ENCODE measurements at places on chromosomes 4 and X.

GRCh38 chr4:23097251-23097650 lies 404.5 kb downstream of the GBA3 start:
- no peak for DNase-seq

DNA sequence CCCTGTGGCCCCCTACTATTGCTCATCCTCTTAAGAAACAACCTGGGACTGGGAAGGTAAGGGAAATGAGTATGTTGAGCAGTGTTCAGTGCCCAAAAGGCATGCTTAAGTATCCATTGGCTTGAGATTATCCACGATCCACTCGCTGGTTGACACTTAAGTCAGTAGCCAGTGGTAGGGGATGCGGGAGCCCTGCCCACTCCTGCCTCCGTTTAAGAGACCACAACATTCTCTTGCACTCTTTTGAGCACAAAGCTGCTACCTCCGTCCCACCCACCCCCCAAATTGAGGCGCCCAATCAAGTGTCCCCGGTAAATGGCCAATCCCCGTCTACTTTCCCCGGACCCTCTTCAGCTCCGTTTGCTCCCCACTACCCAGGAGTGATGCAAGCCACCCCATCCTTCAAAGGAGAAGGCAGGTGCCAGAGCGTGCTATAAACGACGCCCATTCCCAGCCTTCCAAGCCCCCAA lies 25.0 kb downstream of the UTP14A start:
- DNase-seq, result peak; percentile 46

- DNase-seq, result no peak
These were observed 1672.7 kb upstream of the PCDH7 start for GRCh38 chr4:29047341-29048041.

DNA sequence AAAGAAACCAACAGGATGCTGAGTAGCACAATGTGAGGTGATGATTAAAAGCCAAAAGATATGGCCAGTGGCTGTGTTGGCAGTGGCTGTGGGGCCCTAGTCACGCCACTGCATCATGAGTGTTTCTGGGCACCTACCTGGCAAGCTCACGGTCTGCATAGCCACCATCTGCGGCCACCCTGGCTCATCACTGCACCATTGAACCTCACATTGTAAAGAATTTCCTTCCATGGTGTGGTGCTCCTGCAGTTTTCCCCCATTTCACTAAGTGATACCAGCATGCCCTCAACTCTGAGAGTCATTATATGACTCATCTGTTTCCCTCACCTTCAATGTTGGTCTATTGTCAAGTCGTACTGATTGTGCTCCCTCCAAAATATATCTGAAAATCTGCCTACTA lies 45.5 kb upstream of the CLNK start:
- DNase-seq, result no peak

DNA sequence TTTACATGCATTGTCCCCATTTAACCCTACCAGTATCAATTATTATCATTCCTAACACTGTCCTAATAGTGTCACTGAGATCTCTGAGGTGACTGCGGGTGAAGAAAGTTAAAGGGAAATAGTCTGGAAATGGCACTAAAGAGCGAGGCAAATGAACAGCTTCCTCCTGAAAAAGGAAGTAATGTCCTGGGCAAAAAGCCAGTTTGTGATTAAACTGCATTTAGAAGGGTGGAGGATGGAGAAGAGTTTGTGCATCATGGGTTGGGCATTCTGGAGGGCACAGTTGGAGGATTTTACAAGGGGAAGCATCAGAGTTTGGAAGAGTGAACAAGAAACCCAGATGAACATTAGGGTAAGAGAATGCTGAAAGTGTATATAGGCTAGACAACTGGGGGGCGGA lies 60.5 kb upstream of the SLC25A4 start:
- no peak for DNase-seq

GRCh38 chr4:108906866-108907367 lies 144.1 kb upstream of the ETNPPL start:
- DNase-seq, result no peak

GRCh38 chr4:163121689-163122088 lies 45.0 kb downstream of the NAF1 start:
- DNase-seq, result no peak

All from iPS-NIHi11 (cell line).